ENCODE measurements at places on chromosomes 7 and 10.

DNA sequence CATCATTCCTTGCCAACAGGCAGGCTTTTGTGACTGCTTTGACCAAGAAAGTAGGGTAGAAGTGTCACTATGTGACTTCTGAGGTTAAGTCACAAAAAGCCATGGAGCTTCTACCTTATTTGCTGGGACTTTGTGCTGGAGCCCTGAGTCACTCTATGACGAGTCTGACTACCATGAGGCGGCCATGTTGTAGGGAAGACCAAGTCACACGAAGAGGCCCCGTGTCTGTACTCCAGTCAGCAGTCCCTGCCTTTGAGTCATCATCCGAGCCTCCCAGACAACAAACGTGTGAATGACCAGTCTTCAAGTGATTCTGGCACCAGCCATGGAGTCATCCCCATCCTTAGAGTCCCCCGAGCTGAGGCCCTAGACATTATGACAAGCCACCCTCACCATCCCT, 3.5 kb upstream of the MYL10 start:
- no peak for DNase-seq

- peak; percentile 56 for DNase-seq
Measured at GRCh38 chr10:15370856-15371701, at the start of gene FAM171A1. Gene FAM171A1 (minus strand): TSS chr10:15371289. CDS start chr10:15371052, 237 bp downstream.

DNA sequence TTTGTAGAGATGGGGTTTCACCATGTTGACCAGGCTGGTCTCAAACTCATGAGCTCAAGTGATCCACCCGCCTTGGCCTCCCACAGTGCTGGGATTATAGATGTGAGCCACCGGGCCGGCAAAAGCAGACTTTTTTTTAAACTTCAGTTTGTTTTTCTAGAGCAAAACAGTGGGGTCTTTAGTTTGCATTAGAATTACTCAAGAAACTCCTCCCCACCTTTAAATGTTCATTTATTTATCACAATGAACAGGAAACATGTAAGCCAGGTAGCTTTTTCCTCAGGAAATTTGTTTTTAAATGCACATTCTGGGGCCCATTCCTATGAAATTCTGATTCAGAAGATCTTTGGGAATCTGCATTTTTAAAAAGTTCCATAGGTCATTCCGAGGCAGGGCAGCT, 56.0 kb upstream of the JAZF1 start:
- DNase-seq = no peak

GRCh38 chr7:89773611-89774010, 380.7 kb upstream of the STEAP1 start:
- DNase-seq = no peak

DNA sequence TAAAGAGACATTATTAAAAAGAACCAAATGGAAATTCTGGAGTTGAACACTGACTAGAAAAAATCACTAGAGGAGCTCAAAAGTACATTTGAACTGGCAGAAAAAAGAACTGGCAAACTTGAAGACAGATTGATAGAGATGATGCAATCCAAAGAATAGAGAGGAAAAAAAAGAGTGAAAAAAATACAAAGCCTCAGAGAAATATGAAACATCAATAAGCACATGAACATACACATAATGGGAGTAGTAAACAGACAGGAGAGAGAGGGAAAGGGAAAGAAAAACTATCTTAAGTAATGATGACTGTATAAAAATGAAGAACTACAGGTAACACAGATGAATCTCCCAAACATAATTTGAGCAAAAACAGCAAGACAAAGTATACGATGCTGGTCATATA, 61.1 kb downstream of the CNOT4 start:
- no peak for DNase-seq

- DNase-seq = no peak
Measured at GRCh38 chr10:30553018-30553625, 76.4 kb downstream of the LYZL2 start.

DNA sequence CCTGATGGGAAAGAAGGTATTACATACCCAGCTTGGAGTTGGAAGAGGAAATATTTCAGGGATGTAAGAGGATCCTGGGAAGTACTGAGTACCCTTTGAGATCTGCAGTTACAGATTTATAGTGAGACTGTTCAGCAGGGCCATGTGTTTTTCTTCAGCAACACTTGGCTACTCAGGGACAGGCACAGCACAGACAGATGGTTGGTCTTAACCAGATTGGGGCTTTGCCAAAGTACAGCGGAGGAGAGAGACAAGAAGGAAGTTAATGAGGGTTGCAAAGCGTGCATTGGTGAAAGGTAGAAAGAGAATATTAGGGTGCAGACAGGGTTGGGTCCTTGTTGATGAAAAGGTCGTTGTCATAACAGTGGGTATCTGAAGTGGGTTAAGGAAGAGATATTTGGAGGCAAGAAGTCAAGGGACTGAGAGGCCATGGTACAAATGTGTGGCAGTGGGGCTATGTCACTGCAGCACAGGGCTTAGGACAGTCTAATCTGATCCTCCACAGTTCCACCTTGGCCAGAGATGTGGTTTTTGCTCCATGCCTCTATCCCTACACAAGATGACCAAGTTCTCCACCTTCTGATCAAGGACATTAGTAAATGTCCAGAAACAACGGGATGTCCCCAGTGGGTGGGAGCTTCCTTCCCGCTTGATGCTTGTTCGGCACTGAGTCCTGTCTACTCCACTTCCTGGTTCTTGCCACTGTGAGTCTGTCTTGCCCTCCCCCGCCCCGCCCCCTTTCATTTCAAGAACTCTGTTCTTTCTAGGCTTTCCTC, 18.9 kb upstream of the DNAJC1 start:
- DNase-seq = peak; percentile 39

DNA sequence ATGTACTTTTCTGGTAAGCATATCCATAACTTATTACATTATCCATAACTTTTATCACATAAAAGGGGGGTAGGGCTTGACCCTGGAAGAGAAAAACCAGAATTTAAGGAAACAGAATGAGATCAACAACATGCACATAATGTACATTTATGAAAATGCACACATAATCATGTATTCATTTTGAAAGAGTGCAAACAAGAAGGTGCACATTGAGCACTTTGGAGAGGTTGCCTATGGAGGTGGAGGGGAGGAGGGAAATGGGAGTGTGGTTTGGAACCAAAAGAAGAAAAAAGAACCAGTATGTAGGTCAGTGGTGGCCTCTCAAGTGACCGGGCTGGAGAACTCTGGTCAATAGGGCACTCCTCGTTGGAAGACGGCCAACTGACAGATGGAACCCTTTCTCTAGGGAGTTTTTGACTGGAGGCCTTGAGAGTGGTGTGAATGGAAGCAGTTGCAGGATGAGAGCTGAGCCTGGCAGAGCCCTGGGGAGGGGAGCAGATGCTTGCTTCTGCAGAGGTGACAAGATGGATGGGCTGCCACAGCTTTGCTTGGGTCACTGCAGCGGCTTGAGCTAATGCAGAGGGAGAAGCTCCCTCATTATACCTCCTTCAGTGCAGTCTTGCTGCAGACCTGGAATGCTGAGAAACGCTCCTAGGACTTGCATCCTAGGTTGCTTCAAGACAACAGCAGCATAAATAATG, 192.7 kb downstream of the SEC23IP start:
- no peak for DNase-seq

DNA sequence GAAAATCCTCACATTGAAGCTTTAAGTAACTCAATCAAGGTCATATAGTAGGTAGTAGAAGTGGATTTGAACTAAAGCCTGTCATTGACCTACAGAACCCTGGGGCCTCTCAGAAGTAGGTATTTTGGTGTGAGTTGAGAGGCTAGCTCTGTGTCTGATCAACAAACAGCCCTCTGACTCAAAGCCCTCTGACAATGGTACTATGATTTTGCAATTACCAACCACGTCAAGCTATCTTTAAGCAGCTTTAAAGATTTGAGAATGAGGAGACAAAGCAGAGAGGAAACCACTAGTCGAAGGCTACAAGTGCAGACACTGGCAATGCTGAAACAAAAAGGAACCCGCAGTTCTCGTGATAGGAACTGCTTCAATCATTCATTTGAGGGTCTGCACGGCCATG, 19.0 kb upstream of the PDE1C start:
- DNase-seq = no peak

GRCh38 chr7:71266912-71267311, 135.0 kb downstream of the GALNT17 start:
- no peak for DNase-seq

DNA sequence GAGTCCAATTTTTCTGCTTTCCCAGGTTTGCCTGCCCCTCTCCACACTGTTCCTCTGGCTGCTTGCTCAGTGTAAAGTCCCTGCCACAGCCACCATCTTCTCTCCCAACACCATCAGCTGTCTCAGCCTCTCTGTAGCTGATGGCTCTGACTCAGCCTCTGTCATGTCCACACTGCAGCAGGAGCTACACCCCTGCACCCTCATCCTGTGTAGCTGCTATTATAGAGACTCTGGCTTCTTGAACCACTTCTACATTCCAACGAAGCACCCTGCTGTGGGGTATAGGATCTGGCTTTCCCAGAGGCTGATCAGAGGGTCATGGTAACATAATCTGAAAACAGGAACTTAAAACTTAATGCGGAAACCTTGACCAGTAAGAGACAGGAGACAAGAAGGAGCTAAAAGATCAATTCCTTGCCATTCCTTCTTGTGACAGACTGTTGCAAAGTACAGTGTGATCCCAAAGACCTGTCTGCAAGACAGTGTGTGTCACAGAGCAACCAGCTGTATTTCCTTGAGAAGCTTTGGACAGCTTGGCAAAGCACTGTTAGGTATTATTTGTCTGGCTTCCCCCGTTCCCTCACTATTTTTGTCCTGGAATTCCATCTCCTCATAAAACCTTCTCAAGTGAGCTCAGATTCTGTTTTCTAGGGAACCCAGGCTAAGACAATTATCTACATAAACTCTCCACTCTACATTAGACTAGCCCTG, 42.3 kb downstream of the NRCAM start:
- no peak for DNase-seq

DNA sequence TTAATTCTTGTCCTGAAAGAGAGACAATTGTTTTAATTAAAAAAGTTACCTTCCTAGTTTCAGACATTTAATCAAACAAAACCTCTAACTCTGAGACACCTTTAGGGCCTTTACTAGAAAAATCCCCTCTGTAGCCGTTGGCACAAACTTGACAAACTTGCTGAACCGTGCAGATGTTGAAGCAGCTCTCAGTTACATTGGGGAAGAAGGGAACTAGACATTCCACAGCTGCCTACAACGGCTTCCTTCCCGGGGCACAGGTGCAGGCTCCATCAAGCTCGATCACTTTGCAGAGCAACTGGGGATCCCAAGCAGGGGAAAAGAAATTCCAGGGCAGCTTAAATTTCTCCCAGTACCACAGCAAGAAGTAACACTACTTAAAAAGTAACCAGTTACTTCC, 141.3 kb downstream of the SKAP2 start:
- no peak for DNase-seq

DNA sequence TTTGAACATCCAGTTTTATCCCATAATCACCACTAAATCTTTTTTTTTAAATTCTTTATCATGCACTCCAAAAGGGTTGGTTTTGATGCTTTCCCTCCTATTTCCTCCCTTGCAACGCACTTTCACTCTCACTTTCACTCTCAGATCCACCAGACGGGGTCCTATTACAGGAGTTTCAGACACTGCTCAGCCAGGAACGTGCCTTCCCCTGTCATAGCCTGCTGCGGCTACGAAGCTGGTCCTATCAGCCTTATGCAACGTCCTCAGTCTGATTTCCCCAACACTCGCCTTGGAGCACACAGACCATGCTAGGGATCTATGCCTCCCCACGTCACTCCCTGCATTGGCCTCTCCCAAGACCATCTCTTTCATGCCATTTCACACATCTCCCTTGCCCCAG, 23.4 kb downstream of the ZPBP start:
- no peak for DNase-seq

DNA sequence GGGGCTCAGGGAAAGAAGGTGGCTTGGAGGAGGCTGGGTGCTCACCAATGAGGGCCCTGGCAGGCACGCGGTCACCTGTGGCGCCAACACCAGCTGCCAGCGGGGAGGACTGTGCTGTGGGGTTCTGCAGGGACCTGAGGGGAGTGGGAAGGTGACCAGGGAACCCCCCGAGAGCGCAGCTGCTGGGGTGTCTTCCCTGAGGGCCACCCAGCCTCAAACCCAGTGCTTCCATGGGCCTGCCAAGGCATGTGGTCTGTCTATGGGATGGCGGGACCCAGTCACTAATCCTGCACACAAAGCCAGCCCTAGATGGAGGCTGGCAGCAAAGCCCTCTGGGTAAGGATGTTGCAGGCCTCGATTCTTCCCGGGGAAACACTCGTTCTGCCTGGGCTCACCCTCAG, 117.1 kb downstream of the EBF3 start:
- no peak for DNase-seq

- DNase-seq = no peak
Measured at GRCh38 chr7:90248706-90249105, 3.7 kb downstream of the CFAP69 start.
